ENCODE measurements at places on chromosomes 7 and 10. TPM values are rescaled to one million over a fixed set of nuclear protein-coding genes. Genes with fewer than 3 reads are reported as not detected.

MAT1A gene
- total RNA-seq = not detected

NOBOX gene
- total RNA-seq = not detected

TRIM50 gene
- total RNA-seq = not detected

DNA sequence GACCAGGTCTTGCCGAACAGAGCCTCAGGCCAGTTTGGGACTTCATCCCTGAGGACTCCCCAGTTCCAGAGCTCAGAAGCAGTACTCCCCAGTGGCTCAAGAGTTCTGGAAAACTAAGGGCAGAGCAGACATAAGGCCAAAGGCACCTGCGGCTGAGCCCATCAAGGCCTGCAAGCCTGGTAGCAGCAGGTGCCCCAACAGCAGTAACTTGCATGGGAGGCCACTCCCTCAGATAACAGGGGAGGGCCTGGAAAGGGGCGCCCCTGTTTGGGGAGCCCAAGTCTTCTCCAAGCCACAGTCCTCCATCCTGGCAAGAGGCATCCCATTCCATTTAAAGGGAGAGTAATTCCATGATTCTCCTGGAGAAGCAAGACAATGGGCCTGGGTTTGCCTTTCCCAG is 13.0 kb downstream of the POLL start:
- DNase-seq = no peak

DNA sequence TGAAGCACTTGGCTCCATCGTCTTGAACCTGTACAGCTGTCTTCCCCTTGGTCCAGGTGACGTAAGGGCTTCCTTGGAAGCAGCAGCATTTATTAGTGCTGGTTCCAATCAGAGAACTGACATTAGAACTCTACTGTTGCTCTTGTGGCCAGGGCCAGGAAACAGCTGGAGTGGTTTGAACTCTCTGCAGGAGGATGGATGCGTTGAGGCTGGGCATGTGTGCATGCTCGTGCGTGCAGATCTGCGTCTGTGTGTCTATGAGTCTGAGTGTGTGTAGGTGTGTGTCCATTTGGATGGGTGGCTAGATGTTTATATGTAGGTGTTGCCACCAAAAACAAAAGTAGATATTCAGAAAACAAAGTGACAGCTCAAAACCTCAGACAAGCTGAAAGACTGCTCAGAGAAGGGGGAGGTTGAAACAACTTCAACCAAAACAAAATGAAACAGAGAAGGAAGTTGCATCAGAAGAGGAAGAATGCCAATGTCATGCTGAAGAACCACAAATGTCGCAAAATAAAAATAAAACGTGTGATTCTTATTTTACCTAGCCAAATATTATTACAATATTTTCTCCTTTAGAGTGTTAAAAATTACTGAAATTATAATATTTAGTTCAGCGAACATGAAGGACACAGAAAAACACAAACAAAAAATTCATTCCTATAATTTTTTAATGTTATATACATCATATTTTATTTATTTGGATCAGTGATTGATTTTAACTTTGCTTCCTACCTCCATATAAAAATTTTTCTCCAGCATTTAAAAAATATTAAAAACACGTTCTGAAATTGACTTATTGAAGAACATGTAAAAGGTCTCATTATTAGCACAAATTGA is 96.1 kb upstream of the MKLN1 start:
- DNase-seq = no peak

DNA sequence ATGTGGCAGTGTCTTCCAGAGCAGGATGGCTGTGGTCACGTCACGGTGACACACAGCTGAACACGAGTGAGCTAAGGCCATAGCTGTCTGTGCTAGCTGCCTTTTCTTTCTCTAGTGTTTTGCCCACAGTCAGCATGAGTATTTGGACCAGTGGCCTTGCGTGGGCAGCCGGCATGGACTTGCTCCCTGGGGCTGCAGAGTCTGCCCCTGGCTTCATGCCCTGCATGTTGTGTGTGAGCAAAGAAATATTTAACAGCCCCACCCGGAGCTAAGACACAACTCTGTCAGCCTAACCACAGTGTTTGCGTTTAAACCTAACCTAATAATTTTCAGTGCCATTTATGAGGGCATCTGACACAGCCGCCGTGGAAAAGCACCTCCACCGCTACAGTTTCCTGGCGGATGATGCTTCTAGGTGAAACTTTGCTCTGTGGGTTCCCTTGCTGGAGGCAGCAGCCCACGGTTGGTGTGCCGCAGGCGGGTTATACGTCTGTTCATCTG is 14.6 kb downstream of the CHST12 start:
- DNase-seq = no peak

Measured in kidney epithelial cell (primary cell).